ENCODE measurements at places on chromosomes 16 and 17.

DNA sequence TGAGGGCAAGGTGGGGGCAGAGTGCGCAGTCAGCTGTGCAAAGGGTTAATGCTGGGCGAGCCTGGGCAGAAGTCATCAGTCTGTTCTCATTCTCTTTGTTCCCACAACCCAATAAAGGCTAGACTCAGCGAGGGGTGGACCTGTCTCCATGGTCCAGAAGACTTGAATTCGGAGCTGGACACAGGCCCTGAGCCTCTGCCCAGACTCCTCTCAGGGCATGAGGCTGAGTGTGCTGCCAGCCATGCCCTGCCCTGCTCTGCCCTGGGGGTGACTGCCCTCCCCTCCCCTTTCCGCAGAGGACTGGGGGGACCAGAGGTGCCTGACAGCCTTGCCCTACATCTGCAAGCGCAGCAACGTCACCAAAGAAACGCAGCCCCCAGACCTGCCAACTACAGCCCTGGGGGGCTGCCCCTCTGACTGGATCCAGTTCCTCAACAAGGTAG, 54.5 kb downstream of the MRC2 start:
- no peak for DNase-seq

DNA sequence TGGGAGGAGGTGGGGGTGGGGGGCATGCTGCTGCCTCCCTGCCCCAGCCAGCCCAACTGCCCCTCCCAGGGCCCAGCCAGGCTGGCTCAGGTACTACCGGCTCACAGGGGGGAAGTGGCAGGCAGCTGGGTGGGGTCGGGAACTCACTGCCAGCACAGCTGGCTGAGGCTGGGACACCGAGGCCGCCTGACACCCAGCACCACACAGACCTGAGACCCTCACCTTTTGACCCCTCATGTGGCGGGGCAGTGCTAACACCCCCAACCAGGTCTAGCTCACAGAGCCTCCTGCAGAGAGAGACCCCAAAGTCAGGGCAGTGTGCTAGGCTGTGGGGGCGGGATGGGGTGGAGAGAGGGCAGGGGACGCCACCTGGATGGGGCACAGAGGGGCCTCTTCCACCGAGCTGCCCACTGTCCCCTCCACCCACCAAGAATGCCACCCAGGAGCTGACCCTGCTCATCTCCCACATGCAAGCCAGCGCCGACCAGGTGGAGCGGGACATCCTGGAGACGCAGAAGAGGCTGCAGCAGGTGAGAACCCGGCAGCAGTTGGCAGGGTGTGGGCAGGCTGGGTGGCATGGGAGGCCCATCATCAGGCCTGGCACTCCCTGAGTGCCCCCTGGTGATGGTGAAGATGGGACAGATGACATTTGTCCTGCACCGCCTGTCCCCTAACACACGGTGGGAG, 3.0 kb downstream of the EVPLL start:
- DNase-seq, result no peak

- peak; percentile 52 for DNase-seq
Observed at GRCh38 chr17:2050300-2051060, 4.4 kb upstream of the HIC1 start.

DNA sequence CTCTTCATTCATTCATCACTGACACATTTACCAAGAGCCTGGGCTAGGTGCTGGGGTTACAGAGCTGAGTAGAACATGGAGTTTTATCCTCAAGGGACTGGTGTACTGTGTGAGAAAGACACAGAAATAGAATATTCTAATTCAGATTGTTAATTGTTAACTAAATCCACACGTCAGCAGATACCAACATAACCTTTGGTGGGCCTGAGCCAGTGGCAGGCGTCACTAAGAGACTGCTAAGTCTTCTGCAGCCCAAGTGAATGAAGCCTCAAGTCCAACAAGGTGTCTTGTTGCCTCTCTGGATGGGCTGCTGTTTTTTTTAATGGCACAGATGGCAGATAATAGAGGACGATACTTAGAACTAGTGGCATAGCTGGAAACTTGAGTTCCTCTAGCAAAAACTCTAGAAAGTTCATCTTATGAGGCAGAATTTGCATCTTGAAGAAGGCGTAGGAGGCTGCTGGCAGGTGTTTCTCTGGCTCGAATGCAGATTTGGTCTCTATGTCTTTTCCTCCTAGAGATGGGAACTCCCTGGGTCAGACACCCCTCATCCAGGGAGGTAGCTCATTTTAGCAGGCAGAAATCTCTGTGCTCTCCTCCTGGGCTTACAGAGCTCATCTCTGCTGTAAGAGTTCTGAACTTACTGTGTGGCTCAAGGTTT, 179.5 kb downstream of the NTN1 start:
- no peak for DNase-seq

- DNase-seq, result no peak
Observed at GRCh38 chr16:13103831-13104530, 202.6 kb downstream of the SHISA9 start.

GRCh38 chr16:3756113-3756512, 38.8 kb upstream of the TRAP1 start:
- DNase-seq, result no peak

DNA sequence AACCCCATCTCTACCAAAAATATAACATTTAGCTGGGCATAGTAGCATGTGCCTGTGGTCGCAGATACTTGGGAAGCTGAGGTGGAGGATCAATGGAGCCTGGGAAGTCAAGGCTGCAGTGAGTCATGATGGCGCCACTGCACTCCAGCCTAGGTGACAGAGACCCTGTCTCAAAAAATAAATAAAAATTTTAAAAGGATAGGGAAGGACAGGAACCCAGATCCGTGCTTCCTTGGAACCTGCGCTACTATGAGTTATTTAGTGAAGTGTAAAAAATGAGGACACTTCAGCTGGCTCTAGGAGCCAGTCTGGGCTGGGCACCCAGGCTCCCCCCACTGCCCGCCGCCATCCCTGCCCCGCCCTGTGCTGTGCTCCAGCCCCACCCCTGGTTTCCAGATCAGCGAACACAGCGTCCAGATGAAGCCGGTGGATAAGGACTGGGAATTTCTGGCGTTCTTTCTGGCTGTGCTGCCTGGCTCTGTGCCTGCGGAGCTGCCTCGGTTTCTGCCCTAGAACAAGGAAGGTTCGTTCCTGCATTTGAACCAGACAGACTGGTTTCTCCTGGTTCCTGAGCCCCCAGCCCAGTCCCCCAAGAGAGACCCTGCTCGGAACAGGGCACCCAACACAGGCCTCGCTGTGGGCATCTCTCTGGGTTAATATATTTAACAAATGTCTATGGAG, 18.5 kb downstream of the PLLP start:
- DNase-seq, result peak; percentile 83

- DNase-seq, result no peak
Observed at GRCh38 chr16:55470533-55471371, 8.2 kb upstream of the MMP2 start.

DNA sequence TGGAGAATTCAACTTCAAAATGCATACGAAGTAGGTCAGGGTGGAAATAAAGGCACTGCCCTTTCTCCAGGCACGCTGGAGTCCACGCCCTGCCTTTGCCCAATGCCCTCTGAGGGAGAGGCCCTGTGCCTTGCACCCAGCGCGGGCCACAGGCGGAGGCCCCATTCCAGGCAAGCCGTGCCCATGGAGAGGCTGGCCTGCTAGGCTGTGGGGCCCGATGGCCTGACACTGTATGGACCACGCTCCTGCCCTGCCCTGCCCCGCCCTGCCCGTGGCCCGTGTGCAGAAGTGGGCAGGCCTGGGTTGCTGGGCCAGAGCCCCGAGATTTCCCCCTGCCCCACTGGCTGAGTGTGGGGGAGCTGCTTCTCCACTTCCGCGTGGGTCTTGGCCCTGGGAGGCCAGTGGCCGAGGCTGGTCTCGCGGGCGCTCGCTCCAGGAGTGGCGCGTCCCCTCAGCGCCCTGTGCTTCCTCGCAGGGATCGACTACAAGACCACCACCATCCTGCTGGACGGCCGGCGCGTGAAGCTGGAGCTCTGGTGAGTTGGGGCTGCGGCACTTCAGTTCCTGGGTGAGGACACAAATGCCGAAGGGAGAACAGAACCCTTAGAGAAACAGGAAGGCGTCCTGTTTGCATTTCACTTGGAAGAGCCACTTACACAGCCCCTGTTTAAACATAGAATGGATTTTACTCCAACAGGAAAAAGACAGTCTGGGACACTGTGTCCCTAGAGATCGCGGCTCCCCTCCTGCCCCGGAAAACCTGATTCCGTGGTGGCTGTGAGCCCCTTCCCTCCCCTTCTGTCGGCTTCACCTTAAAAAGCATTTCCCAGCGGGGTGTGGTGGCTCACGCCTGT, 13.8 kb upstream of the WFIKKN1 start:
- no peak for DNase-seq

DNA sequence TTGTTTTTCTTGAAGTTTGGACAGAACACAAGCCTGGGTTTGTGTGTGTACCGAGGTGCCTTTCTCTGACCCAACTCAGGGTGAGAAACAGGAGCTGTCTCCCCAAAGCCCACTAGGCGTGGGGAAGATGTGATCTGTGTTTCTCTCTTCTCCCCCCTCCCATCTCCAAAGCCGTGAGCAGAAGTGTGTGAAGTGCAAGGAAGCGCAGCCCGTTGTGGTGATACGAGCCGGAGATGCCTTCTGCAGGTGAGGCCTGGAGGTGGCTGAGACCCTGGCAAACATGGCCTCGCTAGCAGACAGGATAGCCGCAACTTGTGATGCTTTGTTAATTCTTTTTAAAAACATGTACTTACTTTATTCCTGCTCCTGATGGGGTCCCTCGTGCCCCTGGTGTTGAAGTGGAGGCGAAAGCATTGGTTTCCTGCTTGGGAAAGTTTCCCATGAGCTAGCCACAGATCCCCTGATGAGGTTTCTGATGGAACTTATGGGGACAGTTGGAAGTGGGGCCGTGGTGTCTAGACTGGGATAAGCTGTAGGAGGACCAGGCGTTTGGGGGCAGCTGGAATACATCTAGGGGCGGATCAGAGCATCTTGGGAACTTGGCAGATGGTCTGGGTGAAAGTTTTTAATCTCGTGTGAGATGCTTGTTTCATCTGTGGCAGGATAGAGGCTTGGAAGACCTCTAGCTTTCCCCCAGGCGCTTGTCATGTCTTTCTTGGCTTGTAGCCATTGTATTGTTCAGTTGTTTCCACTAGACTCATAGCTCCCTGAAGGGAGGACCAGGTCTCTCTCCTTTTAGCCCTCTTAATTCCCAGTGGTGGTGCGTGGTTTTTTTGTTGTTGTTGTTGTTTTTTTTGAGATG, 893 bp downstream of the CTU2 start:
- DNase-seq, result peak; percentile 45

GRCh38 chr16:11187522-11188023, 68.4 kb downstream of the SOCS1 start:
- no peak for DNase-seq

DNA sequence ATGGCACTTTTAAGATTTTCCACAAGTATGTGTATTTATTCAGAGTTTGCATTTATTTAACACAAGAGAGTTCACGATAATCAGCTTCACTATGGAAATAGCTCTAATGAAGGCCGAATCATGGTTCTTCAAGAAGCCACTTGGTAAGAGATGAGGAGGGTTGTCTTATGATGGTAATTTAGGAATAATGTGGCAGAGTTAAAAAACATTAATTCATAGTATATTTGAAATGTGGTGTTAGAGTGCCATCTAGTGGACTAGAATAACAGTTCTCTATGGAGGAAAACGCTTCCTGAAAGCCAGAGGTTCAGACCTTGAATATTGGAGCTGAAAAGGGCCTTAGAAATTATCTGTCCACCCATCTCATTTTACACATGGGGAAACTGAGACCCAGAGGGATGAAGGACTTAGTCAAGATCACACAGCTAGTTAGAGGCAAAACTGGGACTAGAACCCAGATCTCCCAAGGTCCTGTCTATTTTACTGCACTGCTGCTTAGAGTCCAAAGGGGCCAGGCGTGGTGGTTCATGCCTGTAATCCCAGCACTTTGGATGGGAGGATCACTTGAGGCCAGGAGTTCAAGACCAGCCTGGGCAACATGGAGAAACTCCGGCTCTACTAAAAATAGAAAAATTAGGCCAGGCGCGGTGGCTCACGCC, 33.8 kb upstream of the KPNB1 start:
- DNase-seq, result peak; percentile 77

DNA sequence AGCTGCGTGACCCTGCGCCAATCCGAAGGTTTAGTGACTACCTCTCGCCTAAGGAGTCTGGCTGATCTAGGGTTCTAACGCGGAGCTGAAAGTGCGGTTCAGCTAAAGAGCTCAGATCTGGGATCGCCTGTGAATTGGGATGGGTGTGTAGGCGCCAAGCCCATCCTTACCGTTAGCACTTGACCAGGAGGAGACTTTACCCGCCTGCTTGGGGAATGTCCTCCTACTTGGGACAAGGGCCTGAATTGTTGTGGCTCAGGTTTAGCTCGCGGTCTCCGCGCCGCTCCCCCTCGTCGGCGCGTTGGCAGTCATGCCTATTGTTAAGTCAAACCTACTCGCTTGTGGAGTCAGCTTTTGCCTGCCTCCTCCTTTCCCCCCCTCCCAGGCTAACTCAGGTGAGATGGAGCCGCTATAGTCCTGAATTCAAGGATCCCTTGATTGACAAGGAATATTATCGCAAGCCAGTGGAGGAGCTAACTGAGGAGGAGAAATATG, 480 bp downstream of the MRPS7 start:
- no peak for DNase-seq

- no peak for DNase-seq
Observed at GRCh38 chr17:5800646-5801045, 216.3 kb upstream of the NLRP1 start.

- DNase-seq, result no peak
Observed at GRCh38 chr17:17107891-17108431, 65.7 kb downstream of the MPRIP start.

Data from hematopoietic multipotent progenitor cell treated with erythropoietin and hydrocortisone succinate and interleukin-3 and kit ligand, for 8 days (in vitro differentiated cells).